Brain (organoid and tissue), 16 donors: ENCODE measurements at places on chromosomes 7 and 10. TPM values are rescaled to one million over a fixed set of nuclear protein-coding genes. Genes with fewer than 3 reads are reported as not detected.

HERPUD2 gene
- 18.4 TPM for polyA plus RNA-seq

AMPH gene
- polyA plus RNA-seq = 71.5 TPM

FAM131B gene
- polyA plus RNA-seq = 69.6 TPM

CTTNBP2 gene
- 3.2 TPM for polyA plus RNA-seq

CDK1 gene
- 30.6 TPM for polyA plus RNA-seq
